NCI-H510A treated with DMSO at 0.1 percent for 48 hours (cell line): ENCODE measurements at places on chromosomes 1 and 21.

GRCh38 chr21:35189077-35189863 lies 140.2 kb upstream of the RUNX1 start:
- DNase-seq: no peak

- DNase-seq: no peak
Observed at GRCh38 chr1:199170711-199171110, 531.9 kb downstream of the PTPRC start.

DNA sequence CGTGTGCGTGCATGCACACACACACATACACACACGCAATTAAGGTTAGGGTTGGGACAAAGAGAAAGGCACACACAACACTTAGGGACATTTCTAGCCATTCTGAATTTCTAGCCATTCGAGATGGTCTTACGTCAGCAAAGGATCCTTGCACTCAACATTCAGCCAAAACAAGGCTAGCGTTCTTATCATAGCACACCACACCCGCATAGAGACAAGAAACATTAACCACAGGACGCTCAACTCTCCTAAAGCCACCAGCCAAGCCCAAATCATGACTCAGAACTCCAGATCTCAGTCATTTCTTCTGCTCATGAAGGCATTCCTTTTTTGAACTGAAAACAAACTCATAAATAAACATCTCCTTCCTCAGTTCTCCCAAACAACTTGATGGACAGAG lies 106.8 kb downstream of the LMO4 start:
- DNase-seq: no peak

GRCh38 chr21:17003258-17003615 lies 509.6 kb upstream of the CXADR start:
- DNase-seq: no peak

GRCh38 chr1:221605569-221605968 lies 136.3 kb downstream of the DUSP10 start:
- DNase-seq: no peak

- no peak for DNase-seq
Observed at GRCh38 chr1:7470904-7471638, 300.0 kb upstream of the VAMP3 start.

GRCh38 chr1:246128494-246129069 lies 378.5 kb downstream of the SMYD3 start:
- DNase-seq: no peak

GRCh38 chr1:85495556-85495955 lies 30.6 kb upstream of the DDAH1 start:
- no peak for DNase-seq

- DNase-seq: no peak
Observed at GRCh38 chr21:46039891-46040660, 57.8 kb upstream of the COL6A2 start.

DNA sequence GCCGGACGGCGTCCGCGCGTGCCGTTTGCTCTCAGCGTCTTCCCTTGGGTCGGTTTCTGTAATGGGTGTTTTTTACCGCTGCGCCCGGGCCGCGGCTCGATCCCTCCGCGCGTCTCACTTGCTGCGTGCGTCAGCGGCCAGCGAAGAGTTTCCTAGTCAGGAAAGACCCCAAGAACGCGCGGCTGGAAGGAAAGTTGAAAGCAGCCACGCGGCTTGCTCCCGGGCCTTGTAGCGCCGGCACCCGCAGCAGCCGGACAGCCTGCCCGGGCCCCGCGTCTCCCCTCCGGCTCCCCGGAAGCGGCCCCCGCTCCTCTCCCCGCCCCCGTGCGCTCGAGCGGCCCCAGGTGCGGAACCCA lies 159.8 kb downstream of the RUNX1 start:
- peak; percentile 39 for DNase-seq

- no peak for DNase-seq
Observed at GRCh38 chr1:212643877-212644276, 35.3 kb downstream of the ATF3 start.

DNA sequence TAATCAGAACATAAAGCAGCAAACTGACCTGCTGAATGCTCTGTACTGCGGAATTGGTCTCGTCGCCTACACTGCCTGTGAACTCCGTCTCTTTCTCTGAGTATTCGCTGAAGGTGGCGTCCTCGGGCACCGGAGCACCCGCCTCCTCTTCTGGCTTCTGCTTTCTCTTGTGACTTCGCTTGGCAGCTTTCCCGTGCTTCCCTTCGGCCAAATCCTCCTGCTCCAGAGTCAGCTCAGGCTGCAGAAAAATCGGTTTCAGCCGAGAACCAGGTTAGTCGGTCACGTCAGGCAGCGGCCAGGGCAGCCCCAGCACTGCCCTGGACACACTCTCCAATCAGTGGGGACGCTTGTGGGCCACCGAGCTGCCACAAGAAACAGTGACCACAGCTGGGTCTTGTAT lies 35.8 kb upstream of the RIPK4 start:
- no peak for DNase-seq

DNA sequence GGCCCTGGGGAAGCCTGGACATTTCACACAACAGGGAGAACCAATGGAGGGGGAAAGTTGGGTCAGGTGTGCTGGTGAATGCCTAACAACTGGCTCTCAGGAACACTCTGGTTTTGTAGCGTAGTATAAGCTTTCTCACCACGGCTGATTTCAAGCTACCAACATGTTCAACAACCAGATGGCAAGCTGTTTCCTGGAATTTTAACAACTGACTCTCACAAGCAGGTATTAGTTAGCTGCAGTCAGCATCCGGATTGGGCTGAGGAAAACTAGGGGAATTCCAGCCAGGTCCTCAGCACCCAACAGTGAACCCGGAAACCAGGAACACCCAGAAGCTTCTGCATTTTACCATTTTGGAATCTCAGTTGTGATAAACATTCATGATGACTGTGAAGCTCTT lies 162.3 kb upstream of the CAMK1G start:
- no peak for DNase-seq

- peak; percentile 66 for DNase-seq
Observed at GRCh38 chr21:41016472-41016871, 151.5 kb upstream of the BACE2 start.
